Activated CD8-positive, alpha-beta memory T cell treated with anti-CD3 and anti-CD28 coated beads, Interleukin-2, amount 10 ng/mL, durations not matched to agents 7 days and 5 days (primary cell): ENCODE measurements at places on chromosomes 7 and 10. TPM values are rescaled to one million over a fixed set of nuclear protein-coding genes. Genes with fewer than 3 reads are reported as not detected.

Gene OPN4
- not detected for total RNA-seq

Gene ZNF22
- total RNA-seq = 29.6 TPM

Gene PLEKHS1
- 0.07 TPM for total RNA-seq

Gene TFPI2
- total RNA-seq = not detected

Gene TEX47
- not detected for total RNA-seq

Gene IQUB
- not detected for total RNA-seq

Gene SLC26A3
- not detected for total RNA-seq

Gene SLC39A12
- total RNA-seq = not detected

Gene GSTO2
- total RNA-seq = 0.96 TPM

Gene RET
- total RNA-seq = 0.45 TPM

DNA sequence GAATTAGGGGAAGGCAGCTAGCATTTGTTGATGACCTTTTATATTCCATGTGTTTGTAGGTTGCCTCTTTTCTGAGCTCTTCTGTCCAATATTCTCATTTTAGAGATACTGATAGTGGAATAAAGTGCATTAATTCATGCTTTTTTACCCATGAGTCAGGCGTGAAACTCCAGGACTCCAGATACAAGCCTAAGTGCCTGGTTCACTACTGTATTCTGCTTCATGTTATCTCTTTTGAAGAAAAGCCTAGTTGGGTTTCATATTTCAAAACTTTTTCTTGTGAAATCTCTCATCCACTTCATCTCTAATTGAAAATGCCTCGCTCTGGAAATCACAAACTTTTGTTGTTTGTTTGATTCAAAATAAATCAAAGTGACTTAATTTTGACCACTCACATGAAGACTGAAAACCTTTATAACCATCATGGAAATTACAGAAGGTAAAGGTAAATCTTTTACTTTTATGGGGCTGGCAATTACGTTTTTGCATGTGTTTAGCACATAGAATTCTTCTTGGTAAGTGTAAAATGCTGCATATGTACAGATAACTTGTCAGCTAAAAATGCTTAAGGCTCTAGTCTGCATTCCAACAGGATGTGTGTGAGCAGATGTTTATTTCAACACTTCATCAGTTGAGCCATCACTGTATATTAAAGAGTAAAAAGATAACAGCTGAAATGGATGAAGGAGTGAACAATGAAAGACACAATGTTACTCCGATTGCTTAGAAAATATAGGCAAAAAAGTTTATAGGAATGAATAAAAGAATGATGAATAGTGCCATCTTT, 961.8 kb upstream of the CELF2 start:
- H3K4me1 ChIP-seq = no peaks in the 10 kb centered on the region
- H3K4me3 ChIP-seq = no peak overlapping the region
- H3K27me3 ChIP-seq = no peaks in the 10 kb centered on the region
- DNase-seq = no peak

- peaks cover 13% of the 10 kb centered on the region for H3K4me1 ChIP-seq
- no peak for DNase-seq
- H3K27ac ChIP-seq = no peak overlapping the region
- peaks cover 8% of the 10 kb centered on the region for H3K27me3 ChIP-seq
- H3K36me3 ChIP-seq = no peaks in the 10 kb centered on the region
- H3K4me3 ChIP-seq = no peak overlapping the region
These were observed 100.9 kb upstream of the PDLIM1 start for GRCh38 chr10:95391581-95392216.

DNA sequence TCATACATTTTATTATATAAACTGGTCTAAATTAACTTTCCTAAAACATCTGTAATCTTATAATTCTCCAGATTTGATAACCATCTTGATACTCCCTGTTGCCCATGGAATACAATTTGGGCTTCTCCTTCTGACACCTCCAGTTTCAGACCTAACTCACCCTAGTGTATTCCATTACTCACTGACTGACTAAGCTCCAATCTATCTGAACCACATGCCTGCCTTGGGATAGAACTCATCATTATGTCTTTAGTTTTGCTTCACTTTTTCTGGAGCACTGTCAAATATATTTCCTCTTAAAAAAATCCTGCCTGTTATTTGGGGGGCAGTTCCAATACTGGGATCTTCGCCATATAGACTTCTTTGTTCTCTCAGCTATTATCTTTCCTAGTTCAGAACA, 4.9 kb upstream of the FOXP2 start:
- no peaks in the 10 kb centered on the region for H3K4me1 ChIP-seq
- H3K27me3 ChIP-seq = peaks cover 3% of the 10 kb centered on the region

DNA sequence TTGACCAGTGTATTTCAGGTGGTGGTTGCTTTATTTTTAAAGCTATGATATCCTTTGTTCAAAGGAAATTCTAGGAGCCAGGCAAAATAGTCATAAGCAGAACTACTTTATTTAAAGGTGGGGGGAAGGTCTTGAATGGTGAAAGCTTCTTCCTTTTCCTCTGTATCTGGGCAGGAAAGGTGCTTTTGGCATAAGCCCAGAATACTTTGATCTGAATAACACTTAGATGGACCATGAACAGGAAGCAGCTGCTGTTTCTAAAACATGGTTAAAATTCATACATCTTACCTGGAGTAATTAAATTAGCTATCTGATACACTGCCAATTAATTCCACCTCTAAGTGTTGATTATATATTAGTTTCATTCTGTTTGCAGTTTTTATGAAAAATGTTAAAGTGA, 13.3 kb downstream of the ZNF804B start:
- no peaks in the 10 kb centered on the region for H3K36me3 ChIP-seq
- H3K4me3 ChIP-seq = no peak overlapping the region

- DNase-seq = no peak
These were observed 43.1 kb upstream of the GPAM start for GRCh38 chr10:112226439-112227248.

- H3K36me3 ChIP-seq = no peaks in the 10 kb centered on the region
- no peaks in the 10 kb centered on the region for H3K4me1 ChIP-seq
- peaks cover 17% of the 10 kb centered on the region for H3K27me3 ChIP-seq
- no peak for DNase-seq
- H3K4me3 ChIP-seq = no peak overlapping the region
These were observed 511.3 kb upstream of the ZMIZ1 start for GRCh38 chr10:78557433-78557925.

- H3K27ac ChIP-seq = no peak overlapping the region
- no peak overlapping the region for H3K4me3 ChIP-seq
- H3K36me3 ChIP-seq = peaks cover 63% of the 10 kb centered on the region
- DNase-seq = no peak
- H3K27me3 ChIP-seq = no peaks in the 10 kb centered on the region
These were observed 10.4 kb downstream of the PMPCB start for GRCh38 chr7:103307503-103308231.

GRCh38 chr10:43692051-43692825, 43.6 kb upstream of the ZNF32 start:
- no peak for DNase-seq
- H3K4me3 ChIP-seq = no peak overlapping the region
- H3K36me3 ChIP-seq = no peaks in the 10 kb centered on the region
- peaks cover 36% of the 10 kb centered on the region for H3K27me3 ChIP-seq

- no peaks in the 10 kb centered on the region for H3K36me3 ChIP-seq
- H3K4me1 ChIP-seq = peaks cover 22% of the 10 kb centered on the region
- peaks cover 59% of the 10 kb centered on the region for H3K27me3 ChIP-seq
- H3K27ac ChIP-seq = no peak overlapping the region
These were observed 5.7 kb downstream of the KAZALD1 start for GRCh38 chr10:101067356-101068083.

DNA sequence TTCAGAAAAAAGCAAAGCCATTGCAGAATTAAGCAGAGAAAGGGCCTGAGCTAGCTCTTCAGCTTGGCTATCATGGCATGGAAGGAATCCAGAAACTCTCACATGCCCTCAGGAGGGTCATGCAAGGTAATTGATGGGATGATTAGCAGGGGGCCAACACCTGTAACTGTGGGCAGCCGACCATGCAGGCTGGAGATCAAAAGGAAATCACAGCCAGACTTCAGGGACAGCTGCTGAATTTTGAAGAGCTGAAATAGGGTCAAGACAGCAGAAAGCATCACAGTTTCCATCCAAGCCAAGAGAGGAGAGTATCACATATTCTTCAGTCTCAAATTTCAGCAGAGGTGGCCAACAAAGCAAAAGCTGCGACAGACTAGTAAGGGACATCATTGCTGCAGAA, 239.6 kb upstream of the STEAP1 start:
- no peak overlapping the region for H3K27ac ChIP-seq
- no peaks in the 10 kb centered on the region for H3K36me3 ChIP-seq
- no peak for DNase-seq
- H3K4me1 ChIP-seq = no peaks in the 10 kb centered on the region
- H3K27me3 ChIP-seq = no peaks in the 10 kb centered on the region
- no peak overlapping the region for H3K4me3 ChIP-seq

DNA sequence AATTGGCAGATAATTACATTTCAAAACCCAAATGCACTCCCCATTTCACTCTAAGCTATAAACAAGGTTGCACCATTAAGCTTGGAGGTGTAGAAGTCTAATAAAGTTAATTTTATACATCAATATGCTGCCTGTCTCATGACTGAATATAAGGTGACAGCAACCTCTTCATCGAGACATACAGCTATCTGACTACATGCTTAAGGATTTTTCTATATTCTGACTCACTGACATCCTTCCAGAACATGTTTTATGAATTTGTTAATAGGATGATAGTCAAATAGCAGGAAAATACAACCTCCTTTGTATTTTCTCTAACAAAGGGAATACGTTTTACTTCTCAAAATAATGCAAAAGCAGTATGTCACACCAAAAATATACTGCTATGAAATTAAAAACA, 76.6 kb downstream of the NRBF2 start:
- no peaks in the 10 kb centered on the region for H3K27me3 ChIP-seq
- no peak for DNase-seq
- no peak overlapping the region for H3K27ac ChIP-seq
- peaks cover 64% of the 10 kb centered on the region for H3K36me3 ChIP-seq
- no peak overlapping the region for H3K4me3 ChIP-seq
- peaks cover 68% of the 10 kb centered on the region for H3K4me1 ChIP-seq

GRCh38 chr7:28979776-28980175, 21.6 kb upstream of the TRIL start:
- peaks cover 9% of the 10 kb centered on the region for H3K27me3 ChIP-seq
- H3K27ac ChIP-seq = no peak overlapping the region
- peaks cover 1% of the 10 kb centered on the region for H3K36me3 ChIP-seq
- no peaks in the 10 kb centered on the region for H3K4me1 ChIP-seq
- DNase-seq = no peak
- H3K4me3 ChIP-seq = no peak overlapping the region

GRCh38 chr10:49549640-49550346, 10.9 kb upstream of the ERCC6 start:
- H3K4me3 ChIP-seq = no peak overlapping the region
- H3K27ac ChIP-seq = no peak overlapping the region
- DNase-seq = no peak

DNA sequence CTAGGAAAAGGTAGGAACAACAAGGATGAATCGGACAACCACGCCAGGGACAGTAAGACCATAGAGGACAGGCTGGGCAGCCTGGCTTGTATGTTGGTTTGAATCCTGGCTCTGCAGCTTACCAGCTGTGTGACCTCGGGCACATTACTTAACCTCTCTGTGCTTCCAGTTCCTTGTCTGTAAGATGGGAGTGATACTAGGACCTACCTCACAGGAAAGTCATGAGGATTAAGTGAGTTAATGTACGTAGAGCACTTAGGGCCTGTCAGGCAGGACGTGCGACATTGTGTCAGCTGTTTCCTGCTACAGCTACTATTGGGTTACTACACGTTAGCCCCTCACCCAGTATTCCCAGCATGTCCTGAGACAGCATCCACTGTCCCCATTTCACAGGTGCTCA, 32.1 kb downstream of the PLAC9 start:
- no peak for DNase-seq
- H3K4me1 ChIP-seq = peaks cover 11% of the 10 kb centered on the region
- no peak overlapping the region for H3K27ac ChIP-seq
- H3K4me3 ChIP-seq = no peak overlapping the region

- H3K27me3 ChIP-seq = peaks cover 27% of the 10 kb centered on the region
- H3K4me3 ChIP-seq = no peak overlapping the region
- H3K36me3 ChIP-seq = no peaks in the 10 kb centered on the region
- no peaks in the 10 kb centered on the region for H3K4me1 ChIP-seq
- H3K27ac ChIP-seq = no peak overlapping the region
- DNase-seq = no peak
These were observed 63.6 kb downstream of the CCDC186 start for GRCh38 chr10:114110174-114110972.

GRCh38 chr10:85667638-85668233, 698.9 kb downstream of the GRID1 start:
- no peaks in the 10 kb centered on the region for H3K27me3 ChIP-seq
- H3K36me3 ChIP-seq = no peaks in the 10 kb centered on the region
- DNase-seq = no peak
- H3K4me3 ChIP-seq = no peak overlapping the region
- no peak overlapping the region for H3K27ac ChIP-seq
- peaks cover 4% of the 10 kb centered on the region for H3K4me1 ChIP-seq

GRCh38 chr10:87038286-87038717, 18.2 kb downstream of the FAM25A start:
- no peak for DNase-seq
- peaks cover 3% of the 10 kb centered on the region for H3K36me3 ChIP-seq
- H3K27ac ChIP-seq = no peak overlapping the region
- H3K27me3 ChIP-seq = peaks cover 4% of the 10 kb centered on the region
- H3K4me3 ChIP-seq = no peak overlapping the region
- H3K4me1 ChIP-seq = no peaks in the 10 kb centered on the region

- no peak overlapping the region for H3K27ac ChIP-seq
- H3K36me3 ChIP-seq = no peaks in the 10 kb centered on the region
- H3K27me3 ChIP-seq = peaks cover 22% of the 10 kb centered on the region
- no peak for DNase-seq
These were observed 36.6 kb upstream of the SORBS1 start for GRCh38 chr10:95597788-95598187.
